Urinary bladder (tissue), 4 donors: ENCODE measurements at places on chromosomes 5 and 9. TPM values are rescaled to one million over a fixed set of nuclear protein-coding genes. Genes with fewer than 3 reads are reported as not detected.

PALM2AKAP2 gene
- 1.3 TPM for polyA plus RNA-seq

HBEGF gene
- polyA plus RNA-seq = 13.5 TPM

OR5C1 gene
- polyA plus RNA-seq = not detected

SLC34A1 gene
- polyA plus RNA-seq = 0.04 TPM

TAF11L10 gene
- polyA plus RNA-seq = not detected

- no peak for DNase-seq
These were observed 48.0 kb downstream of the SHLD3 start for GRCh38 chr5:65672796-65673195.

DNA sequence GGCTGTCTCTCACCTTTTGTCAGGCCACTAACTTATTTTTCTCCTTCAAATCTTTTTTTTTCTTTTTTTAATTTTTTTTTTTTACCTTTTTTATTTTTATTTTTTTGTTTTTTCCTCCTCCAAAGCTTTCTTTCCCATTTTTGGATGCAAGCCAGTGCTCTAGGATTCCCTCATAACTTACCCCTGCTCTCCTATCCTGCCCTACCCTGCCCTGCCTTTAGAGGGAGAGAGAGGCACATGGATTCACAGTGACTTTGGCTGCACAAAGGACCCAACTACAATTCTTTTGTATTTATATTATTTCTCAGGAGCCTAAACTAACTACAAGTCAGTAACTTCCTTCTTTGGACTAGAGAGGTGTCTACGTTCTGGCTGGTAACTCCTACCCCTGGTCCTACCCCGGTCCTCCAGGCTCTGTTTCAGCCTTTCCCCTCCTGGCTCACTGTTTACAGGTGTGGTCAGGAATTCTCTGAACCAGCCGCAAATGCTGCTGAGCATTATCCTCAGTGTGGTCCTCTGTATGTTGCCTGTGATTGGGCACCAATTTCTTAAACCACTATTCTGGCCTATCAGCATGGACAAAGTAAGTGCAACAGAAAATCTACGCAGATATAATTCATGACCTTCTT lies 8.4 kb upstream of the RUSC2 start:
- no peak for DNase-seq

GRCh38 chr9:121947775-121948174 lies 145.3 kb downstream of the TTLL11 start:
- no peak for DNase-seq

- DNase-seq = no peak
These were observed 121.0 kb downstream of the MEF2C start for GRCh38 chr5:88761939-88762338.

DNA sequence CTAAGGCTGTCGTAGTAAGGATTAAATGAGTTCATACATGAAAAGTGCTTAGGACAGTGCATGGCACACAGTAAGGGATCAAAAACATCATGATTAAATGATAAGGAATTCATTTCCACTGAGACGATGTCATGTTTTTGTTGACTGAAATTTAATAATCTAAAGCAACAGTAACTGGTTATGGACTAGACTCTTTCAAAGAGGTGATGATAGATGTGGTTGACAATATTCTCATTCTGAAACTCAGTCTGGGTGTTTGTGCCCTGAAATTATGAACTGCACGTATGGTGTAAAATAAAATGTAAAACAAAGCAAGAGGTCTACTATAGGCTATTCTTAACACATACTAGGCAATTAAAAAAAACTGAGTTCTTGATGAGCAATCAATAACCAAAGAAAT lies 280.0 kb downstream of the DENND1A start:
- no peak for DNase-seq

- no peak for DNase-seq
These were observed at the start of gene RNF180 for GRCh38 chr5:64165500-64166200. Gene RNF180, plus strand, starts transcription at chr5:64165843. Its CDS starts 34,965 bp downstream, at chr5:64200808.

- no peak for DNase-seq
These were observed 157.0 kb downstream of the DRD1 start for GRCh38 chr5:175286981-175287380.

DNA sequence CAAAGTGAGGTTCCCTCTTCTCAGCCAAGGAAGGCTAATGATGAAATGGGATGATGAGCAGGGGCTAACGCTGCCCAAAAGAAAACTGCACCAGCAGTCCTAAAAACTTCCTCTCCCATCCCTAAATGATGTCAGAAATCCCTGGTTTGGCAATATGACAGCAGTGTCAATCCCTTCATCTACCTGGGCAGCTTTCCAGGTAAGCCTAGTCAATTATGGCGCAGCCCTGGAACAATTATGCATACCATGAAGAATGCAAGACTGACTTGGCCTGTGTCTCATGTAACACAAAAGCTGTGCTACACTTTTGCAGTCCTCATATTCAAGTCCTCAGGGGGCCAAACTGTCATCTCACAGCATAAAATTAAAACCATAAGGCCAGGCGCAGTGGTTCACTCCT lies 7.0 kb downstream of the DMGDH start:
- DNase-seq = no peak

DNA sequence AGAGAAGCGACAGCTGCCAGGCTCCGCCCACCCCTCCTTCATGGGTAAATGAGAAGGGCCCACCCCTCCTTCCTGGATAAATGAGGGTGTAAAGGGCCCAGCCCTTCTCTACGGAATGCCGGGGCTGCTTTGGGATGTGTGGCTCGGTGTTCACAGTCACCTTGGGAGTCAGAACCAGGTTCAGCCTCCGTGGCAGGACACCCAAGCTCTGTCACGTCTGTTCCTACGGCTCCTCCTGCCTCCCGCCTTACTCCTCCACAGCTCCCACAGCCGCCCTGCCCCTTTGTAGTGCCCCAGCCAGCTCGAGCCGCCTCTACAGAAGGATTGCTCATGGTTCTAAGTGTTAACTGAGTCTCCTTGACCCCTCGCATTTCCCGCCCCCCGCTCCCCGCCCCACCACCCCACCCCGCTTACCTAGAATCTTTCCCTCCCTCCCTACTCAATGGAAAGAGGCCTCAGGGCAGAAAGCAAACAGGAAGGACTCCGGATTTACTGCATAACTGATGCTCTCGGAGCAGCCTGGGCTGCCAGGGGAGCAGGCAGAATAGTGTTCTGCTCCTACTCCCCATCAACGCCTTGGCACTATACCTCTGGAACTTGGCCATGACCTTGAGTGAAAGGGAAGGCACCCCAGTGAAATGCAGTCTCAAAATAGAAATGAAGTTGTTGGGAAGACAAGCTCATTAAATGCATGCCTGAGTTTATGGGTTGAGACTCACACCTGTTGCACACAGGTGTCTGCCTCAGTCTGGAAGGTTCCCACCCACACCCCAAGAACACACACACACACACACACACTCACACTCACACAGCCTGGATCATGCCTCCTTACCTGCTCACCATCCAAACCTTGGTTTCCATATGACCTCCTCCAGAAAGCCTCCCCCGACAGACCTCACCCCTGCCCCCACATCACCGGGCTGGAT lies 59.6 kb downstream of the NEURL1B start:
- no peak for DNase-seq

GRCh38 chr5:108813673-108814072 lies 66.0 kb downstream of the FER start:
- no peak for DNase-seq

- DNase-seq = no peak
These were observed 43.5 kb downstream of the RUSC2 start for GRCh38 chr9:35533398-35533797.

DNA sequence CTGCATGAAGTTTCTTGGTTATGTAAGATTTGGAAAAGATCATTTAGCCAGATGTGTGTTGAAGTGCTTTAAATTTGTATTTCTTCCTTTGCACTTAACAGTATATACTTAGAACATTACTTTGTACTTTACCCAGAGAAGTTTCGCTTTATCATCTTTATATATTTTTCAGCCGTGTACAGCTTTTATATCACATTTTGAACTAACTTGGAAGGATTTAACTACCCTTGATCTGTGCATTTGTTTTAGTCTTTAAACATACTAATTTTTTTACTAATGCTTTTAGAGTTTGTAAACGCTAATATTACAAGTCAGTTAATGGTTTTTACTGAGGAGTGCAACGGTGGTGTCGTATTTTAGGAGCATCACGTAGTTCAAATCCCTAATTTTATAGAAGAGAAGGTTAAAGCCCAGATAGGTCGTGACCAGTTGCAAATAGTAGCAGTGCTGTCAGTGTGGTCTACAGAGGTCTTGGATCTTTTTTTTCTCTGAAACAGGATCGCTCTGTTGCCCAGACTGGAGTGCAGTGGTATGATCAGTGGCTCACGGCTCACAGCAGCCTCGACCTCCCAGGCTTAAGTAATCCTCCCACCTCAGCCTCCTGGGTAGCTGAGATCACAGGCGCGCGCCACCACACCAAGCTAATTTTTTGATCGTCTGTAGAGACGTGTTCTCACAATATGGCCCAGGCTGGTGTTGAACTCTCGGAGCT lies 2.0 kb downstream of the MATR3 start:
- no peak for DNase-seq

GRCh38 chr9:26813247-26813646 lies 79.4 kb downstream of the CAAP1 start:
- DNase-seq = no peak

DNA sequence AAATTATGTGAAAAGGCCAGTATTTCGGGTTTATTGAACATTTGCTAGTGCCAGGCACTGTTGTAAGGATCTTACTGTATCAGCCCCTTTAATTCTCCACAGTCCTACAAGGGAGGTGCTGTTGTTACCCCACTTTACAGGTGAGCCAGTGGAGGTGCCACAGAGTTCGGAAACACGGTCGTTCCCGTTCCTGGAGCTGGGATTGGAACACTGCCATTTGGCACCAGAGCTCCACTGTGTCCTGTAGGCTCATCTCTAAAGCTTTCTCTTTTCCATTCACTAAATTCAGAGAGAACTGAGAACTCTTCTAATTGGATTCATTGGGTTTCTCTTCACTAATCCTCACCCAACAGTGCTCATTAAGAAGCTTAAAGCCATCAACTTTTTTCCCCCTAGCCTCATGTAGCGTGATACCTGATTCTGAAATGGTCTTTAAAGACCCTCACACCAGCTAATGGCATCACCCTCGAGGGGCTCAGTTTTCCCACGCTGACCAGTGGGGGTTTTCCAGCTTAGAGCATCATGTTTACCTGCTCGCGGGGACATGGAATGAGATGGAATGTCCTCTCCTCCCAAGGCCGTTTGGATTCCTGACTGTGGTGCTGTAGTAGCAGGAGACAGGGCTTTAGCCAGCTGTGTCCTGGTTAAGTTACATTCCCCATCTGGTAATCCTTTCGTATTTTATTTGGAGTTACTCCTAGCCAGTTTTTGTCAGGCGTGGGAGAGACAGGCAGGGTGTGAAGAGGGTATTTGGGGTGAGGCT lies 5.8 kb downstream of the ERGIC1 start:
- DNase-seq = no peak

DNA sequence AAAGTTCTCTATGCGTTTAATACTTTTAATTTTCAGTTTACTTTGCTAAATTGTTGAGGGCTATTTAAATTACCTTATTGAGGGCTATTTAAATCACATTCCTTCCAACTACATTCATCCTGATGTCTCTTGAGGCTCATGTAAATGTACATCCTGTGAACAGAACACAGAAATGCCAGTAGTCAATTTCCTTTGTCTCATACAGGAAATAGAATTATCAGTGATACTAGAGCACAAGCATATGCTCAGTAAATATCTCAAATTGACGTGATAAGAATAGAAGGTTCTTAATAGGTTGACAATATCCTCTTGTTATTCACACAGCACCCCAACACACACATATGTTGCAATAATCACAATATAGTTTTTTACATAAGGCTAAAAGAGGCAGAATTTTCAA lies 449.0 kb downstream of the CYLC2 start:
- no peak for DNase-seq

DNA sequence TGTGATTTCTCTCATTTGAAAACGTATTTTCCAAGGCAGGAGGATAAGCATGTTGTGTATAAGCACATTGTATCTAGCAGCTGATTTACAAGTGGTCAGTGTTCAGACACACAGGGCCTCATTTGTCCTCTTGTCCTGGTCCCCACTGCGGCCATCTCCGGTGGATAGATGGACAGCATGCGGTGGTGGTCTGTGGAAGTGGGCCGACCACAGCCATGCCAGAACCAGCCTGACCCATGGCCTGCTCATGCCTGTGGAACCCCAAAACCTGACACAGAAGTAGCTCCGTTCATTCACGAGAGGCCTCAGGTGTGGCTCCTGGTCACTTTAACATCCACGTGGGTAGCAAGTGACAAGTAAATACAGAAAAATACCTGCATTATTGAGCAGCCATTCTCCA lies 14.6 kb downstream of the IRX2 start:
- DNase-seq = no peak

DNA sequence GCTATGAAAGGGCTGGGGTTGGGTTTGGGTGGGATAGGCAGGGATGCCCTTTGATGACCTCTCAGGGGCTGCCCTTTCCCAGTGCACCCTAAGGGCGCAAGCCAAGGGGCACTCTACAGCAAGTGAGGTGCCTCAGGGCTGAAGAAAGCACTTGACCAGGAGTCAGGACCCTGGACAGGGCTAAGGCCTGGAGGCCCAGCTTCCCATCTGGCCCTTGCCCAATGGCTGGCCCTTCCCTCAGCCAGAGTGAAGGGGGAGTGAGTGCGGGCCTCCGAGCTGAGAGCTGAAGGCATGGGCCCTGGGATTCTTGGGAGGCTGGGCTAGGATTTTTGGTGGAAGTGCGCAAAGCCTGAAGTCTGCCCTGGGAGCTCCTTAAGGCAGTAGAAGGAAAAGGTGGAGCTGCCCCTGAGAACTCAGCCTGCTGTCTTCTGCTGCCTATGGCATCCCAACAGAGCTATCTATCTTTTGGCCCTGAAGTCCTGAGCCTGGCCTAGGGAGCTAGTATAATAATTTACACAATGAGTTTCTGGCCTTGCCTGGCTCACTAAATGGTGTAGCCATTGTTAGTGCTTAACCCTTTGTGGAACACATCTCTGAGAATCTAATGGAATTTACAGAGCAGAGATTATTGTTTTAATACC lies 16.4 kb downstream of the JADE2 start:
- DNase-seq = no peak

DNA sequence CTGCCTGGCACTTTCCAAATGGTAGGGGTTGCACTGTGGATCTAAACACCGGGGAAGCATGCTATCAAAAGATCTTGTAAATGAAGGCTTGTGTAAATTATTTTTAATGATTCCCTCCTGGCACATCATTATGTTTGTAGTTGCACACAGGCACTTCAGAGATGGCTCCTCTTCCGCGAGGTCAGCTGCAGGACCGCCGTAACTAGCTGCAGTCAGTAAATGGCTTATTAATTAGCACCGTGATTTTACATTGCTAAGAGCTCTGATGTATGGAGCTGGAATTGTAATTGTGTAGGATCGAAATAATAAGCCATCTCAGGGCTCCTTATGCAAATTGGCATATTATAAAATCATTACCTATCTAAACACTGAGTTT lies 397.6 kb upstream of the IRX1 start:
- no peak for DNase-seq
